ENCODE measurements at places on chromosomes 1 and 21.

DNA sequence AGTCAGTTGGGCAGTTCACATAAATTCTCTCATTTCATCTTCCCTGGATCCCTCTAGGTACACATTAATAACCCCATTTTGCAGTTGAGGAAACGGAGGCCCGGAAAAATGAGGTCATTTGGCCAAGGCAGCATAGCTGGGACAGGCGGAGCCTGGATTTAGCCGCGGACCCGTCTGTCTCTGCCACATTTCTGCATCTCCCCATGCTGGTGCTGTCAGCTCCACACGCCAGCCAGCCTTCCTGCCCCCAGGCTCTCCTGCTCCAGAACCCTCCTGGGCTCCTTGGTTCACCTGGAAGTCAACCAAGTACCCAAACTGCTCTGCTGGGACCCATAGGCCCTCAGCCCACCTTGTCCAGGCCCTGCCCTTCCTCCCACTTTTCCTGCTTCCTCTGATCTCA is 7.6 kb downstream of the FOXO6 start:
- no peak for DNase-seq

- no peak for DNase-seq
These were observed 120.2 kb upstream of the SLC45A1 start for GRCh38 chr1:8197493-8198282.

DNA sequence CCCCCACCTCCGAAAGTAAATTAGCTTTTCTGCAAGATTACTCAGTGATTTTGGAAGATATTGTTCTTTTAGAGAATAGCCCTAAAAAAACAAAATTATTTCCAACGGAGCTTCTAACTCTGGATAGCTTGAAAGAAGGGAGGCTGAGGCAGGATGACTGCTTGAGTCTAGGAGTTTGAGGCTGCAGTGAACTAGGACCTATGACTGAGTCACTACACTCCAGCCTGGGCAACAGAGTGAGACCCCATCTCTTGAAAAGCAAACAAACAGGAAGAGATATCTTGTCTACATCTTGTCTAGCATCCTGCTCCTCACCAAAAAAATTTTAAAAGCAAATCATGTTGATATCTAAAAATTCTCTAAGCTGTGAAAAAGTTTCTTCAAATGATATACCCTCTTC is 42.2 kb upstream of the CPLANE2 start:
- DNase-seq = no peak

GRCh38 chr1:74703386-74704182 is 29.3 kb downstream of the CRYZ start:
- no peak for DNase-seq

DNA sequence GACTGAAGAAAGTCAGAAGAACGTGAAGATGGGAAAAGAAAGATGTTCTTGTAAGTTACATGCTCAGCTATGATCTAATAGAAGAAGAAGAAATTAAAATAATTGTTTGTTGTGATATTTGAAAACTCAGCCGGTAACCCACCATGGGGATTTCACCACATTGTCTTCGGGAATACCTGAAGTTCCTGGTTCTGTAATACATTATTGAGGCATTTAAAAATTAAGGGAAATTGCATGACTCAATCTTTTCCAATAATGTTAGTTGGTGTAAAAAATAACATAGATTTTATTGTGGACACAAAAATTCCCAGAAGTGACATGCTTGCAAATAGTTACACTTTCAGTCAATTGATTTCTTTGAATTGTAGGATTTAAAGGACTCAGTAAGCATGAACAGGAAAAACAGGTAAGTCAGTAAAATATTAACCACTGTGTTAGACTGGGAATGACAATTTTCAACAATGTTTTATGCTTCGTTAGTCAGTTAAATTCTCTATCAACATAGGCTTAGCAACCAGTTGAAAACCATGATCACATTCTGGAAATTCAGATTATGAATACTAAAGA is 745.1 kb downstream of the LTN1 start:
- DNase-seq = no peak

GRCh38 chr21:29376556-29376955 is 77.8 kb downstream of the BACH1 start:
- no peak for DNase-seq

- no peak for DNase-seq
These were observed 339.2 kb upstream of the LRRC7 start for GRCh38 chr1:69228501-69228900.

DNA sequence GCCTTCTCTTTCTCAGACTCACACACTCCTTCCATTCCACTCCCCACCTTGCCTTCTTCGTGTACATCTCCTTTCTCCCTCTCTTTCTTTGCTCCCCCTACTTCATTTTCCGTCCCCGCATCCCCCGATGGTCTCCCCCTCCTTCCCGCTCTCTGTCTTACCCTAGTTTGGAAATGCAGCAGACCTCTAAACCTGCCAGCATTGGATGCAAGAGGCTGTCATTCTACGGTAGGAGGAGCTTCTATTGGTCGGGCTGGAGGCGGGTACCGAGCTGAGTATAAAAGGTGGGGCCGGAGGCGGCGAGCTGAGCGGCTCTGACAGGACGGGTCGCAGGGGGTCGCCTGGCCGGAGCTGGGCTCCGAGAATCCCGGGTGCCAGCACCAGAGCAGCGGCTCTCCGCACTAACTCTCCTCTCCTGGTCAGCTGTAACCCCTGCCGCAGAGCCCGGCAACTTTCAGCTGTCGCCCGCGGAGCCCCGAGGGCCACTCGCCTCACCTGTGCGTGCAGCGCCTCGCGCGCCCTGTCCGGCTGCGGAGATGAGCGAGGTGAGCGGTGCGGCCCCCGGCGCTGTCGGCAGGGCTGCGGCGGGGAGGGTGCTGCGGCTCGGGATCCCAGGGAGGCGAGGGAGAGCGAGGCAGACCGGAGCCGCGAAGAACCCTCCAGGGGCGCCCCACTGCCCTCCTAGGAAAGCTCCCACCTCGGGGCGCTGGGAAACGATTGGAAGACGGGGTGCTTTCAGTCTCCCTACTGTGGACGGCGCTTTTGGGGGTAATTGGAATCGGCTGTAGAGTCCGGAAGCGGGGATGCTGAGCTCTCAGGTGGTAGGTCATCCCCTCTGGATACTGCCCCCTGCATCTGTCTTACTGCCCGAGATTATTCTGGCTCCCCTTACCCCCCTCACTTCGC is at the start of gene PCP4L1:
PCP4L1 (plus strand) TSS at position 307 of the 906 bp plus-strand sequence; CDS start at position 537, 230 bp downstream.
- DNase-seq = peak; percentile 21

DNA sequence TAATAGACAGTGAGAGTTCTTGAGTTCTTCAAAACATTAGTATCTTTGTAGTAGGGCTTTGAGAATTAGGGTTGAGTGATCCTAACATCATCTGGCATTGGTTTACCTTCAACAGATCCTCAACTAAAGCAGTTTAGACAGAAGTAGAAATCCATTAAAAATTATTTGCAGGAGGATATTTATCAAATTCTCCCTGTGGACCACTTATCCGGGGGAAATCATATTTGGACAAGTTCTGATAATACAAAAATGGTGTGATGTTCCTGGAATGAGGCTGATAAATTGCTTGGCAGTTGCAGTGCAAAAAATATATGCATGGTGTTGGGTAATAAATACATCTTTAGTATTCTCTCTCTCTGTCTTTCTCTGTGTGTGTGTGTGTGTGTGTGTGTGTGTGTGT is 115.1 kb upstream of the CHODL start:
- no peak for DNase-seq

- DNase-seq = no peak
These were observed 47.5 kb downstream of the HSF2BP start for GRCh38 chr21:43611598-43612369.

DNA sequence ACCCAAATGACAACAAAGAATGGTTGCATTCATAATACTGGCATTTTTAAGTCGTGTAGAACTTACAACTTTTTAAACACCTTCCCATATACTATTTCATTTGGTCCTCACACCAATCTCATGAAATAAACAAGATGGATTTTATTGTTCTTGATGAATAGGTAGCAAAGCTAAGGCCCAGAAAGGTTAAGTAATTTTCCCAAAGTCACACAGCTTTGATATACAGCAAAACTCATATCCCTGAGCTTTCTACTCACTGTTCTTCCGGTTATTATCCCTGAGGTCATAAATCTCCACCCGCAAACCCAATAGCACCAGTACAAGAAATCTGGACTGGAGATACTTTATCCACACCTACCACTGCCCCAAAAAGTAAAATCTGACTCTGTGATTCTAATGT is 186.2 kb downstream of the RUNX1 start:
- no peak for DNase-seq

DNA sequence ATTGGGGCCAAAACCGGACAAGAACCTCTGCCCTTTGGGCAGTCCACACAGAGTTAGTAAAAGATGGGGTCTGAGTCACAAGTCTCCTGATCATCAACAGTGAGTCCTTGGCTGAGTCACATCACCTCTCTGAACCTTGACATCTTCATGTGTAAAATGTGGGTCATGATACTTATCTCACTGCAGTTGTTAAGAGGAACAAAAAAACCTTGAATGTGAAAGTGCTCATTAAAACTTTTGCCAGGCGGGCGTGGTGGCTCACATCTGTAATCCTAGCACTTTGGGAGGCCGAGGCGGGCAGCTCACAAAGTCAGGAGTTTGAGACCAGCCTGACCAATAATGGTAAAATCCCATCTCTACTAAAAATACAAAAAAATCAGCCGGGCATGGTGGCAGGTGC is 15.7 kb downstream of the S100A16 start:
- no peak for DNase-seq

- DNase-seq = no peak
These were observed 520 bp downstream of the TNFRSF18 start for GRCh38 chr1:1205769-1206375.

DNA sequence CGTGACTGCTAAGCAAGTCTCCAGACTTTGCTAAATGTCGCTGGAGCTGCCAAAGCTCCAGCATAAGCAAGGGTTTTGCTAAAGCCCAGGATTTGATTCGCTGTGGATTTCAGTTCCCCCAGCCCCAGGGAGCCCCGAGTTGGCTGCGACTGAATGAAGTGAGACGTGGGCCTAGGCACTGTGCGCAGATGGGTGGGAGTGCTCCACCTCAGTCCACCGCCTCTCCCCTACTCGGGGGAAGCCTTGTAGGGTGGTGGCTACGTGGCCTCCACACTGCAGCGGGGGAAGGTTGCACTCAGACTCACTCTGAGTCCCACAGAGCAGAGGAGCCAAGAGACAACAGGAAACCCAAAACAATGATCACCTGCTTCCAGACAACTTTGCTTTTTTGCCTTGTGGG is 397.8 kb upstream of the VAMP3 start:
- DNase-seq = no peak

DNA sequence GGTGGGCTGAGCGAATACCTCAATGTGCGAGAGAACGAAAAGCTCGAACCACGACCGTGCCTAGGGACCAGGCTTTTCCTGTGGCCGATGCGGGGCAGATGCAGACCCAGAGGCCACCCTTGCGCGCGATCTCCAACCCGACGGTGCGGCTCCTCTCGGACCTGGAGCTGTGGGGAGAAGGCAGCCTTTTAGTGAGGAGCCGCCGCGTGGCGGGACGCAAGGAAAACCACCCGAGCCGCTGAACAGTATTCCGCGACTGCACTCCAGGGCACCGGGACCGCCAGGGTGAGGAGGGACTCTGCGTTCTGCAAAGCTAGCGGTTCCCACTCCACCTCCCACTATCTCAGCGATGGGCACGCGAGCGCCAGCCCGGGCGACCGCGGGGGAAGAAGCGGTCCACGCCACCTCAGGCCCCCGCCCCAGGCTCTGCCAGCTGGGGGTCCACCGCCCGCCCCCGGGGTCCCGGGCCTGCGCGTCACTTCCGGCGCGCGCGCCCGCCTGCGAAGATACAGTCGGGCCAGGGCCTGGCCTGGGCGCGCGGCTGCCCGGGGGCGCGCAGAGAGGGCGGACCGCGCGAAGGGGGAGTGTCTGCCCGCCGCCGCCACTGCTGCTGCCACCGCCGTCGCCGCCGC is 66.5 kb upstream of the PRKACB start:
- DNase-seq = peak; percentile 86

Measured in NCI-H1930 (cell line).